Muscle of leg (tissue), 16 donors: ENCODE measurements at places on chromosomes 2 and 18. TPM values are rescaled to one million over a fixed set of nuclear protein-coding genes. Genes with fewer than 3 reads are reported as not detected.

Gene FBXO48
- total RNA-seq, result 0.71 TPM

Gene FLACC1
- 2.3 TPM for total RNA-seq

Gene FSHR
- 0.31 TPM for total RNA-seq

Gene CAVIN2
- 34.9 TPM for total RNA-seq

Gene ANKRD30B
- under 0.01 TPM for total RNA-seq

Gene SPHKAP
- 26.2 TPM for total RNA-seq

Gene RNF152
- total RNA-seq, result 8.1 TPM

Gene UGT1A4
- not detected for total RNA-seq

Gene C2orf42
- total RNA-seq, result 12.6 TPM

Gene ASB3
- 20.2 TPM for total RNA-seq

Gene CFAP53
- total RNA-seq, result 0.18 TPM

Gene EPAS1
- 13.3 TPM for total RNA-seq

Gene DNER
- total RNA-seq, result 1.9 TPM

Gene ALPP
- 0.09 TPM for total RNA-seq

Gene ANKRD53
- 0.80 TPM for total RNA-seq

Gene TBR1
- total RNA-seq, result not detected

Gene PAX8
- 0.44 TPM for total RNA-seq

Gene TYMS
- total RNA-seq, result 19.7 TPM

Gene SRD5A2
- under 0.01 TPM for total RNA-seq

Gene ADRA2B
- total RNA-seq, result 2.3 TPM

Gene CCDC121
- 6.1 TPM for total RNA-seq

Gene PSTPIP2
- 2.0 TPM for total RNA-seq

Gene FTCDNL1
- total RNA-seq, result 2.6 TPM

Gene METTL8
- total RNA-seq, result 16.7 TPM

Gene UCN
- total RNA-seq, result 1.1 TPM

Gene STK17B
- 8.1 TPM for total RNA-seq

Gene PARD6G
- total RNA-seq, result 2.9 TPM

Gene CDH20
- 0.80 TPM for total RNA-seq

Gene PJVK
- 3.8 TPM for total RNA-seq
